ENCODE measurements at places on chromosomes 6 and 20.

GRCh38 chr20:40283689-40284088, 405.3 kb downstream of the MAFB start:
- DNase-seq = no peak

- DNase-seq = no peak
These were observed 73.8 kb downstream of the CDK19 start for GRCh38 chr6:110741517-110741916.

DNA sequence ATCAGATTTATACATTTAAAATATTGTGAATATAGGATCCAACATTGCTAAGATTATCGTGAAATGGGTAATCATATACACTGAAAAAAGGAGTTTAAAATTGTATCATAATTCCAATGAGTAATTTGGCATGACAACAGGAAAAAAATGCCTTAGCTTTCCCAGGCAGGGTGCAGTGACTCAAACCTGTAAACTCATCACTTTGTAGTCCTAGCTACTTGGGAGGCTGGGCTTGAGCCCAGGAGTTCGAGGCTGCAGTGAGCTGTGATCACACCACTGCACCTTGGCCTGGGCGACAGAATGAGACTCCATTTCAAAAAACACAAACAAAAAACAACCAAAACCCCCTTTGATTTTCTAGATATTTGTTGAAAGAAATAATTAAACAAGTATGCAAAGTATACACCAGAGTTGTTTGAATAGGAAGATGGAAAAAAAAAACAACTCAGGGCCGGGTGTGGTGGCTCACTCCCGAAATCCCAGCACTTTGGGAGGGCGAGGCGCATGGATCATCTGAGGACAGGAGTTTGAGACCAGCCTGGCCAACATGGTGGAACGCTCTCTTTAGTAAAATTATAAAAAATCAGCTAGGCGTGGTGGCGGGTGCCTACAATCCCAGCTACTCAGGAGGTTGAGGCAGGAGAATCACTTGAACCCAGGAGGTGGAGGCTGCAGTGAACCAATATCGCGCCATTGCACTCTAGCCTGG, 98.7 kb downstream of the TRERF1 start:
- no peak for DNase-seq

DNA sequence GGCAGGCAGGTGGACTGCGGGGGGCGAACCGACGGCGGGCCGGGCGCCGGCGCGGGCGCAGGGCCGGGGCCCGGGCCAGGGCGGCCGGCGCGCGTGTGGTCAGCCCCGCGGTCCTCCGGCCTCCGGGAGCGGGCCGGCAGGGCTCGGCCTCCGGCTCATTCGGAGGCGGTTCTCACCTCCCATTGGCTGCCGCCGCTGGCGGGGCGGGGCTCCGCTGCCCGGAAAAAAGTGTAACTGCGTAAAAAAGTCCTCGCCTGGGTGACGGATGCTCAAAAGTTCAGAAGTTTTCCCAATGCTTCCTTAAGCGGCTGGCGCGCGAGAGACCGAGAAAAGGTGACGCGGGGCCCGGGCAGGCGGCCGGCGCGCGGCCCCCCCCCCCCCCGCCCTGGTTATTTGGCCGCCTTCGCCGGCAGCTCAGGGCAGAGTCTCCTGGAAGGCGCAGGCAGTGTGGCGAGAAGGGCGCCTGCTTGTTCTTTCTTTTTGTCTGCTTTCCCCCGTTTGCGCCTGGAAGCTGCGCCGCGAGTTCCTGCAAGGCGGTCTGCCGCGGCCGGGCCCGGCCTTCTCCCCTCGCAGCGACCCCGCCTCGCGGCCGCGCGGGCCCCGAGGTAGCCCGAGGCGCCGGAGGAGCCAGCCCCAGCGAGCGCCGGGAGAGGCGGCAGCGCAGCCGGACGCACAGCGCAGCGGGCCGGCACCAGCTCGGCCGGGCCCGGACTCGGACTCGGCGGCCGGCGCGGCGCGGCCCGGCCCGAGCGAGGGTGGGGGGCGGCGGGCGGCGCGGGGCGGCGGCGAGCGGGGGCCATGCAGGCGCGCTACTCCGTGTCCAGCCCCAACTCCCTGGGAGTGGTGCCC, at the start of gene FOXC1:
Gene FOXC1 (plus strand): TSS at position 268 of the 849 bp plus-strand sequence. CDS start 531 bp downstream, at position 799.
- DNase-seq = peak; percentile 89

DNA sequence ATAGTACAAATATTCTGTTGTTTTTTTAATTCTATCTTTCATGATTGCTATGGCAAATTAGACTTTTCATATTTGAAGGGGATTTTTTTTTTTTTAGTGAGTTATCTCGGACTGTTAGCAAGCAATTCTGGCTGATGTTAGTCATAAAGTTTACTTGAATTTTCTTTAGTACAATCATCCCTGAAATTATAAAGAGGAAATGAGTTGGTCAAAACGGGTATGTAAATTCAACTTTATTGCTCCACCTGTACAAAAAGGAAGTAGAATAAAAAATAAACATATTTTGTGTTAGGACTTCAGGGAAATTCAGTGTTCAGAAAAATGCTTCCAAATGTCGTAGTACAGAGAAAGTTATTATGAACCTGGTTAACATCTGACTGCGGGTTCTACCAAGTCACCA, 40.3 kb downstream of the PPP1R14C start:
- DNase-seq = no peak

- DNase-seq = no peak
These were observed 20.6 kb upstream of the VEGFA start for GRCh38 chr6:43749461-43749860.

DNA sequence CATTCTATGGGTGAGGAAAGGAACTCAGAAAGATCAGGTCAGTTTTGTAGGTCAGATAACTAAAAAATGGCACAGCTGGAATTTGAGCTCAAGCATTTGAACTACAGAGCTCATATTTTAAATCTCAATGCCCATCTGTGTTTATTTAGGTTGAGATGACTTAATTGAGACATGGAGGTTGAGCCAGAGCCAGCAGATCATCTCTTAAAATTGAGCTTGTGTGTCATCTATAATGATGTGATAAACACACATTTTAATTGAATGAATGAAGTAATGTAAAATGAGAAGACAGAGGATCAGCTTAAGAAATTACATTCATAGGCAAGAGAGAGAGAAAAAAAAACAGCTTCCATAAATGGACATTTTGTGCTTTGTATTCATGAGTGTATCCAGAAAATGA, 3.7 kb downstream of the MANEA start:
- DNase-seq = no peak

- DNase-seq = no peak
These were observed 103.5 kb upstream of the TRAF3IP2 start for GRCh38 chr6:111709201-111709600.

All from tongue (tissue), 3 donors.